ENCODE measurements at places on chromosomes 5 and 9. TPM values are rescaled to one million over a fixed set of nuclear protein-coding genes. Genes with fewer than 3 reads are reported as not detected.

HDAC3 gene
- total RNA-seq = 51.0 TPM

TBC1D13 gene
- 32.1 TPM for total RNA-seq

LHX6 gene
- 1.3 TPM for total RNA-seq

PCDHA3 gene
- 1.1 TPM for total RNA-seq

HAVCR2 gene
- total RNA-seq = 7.3 TPM

CTNND2 gene
- total RNA-seq = 0.22 TPM

TENT4A gene
- 19.8 TPM for total RNA-seq

DNA sequence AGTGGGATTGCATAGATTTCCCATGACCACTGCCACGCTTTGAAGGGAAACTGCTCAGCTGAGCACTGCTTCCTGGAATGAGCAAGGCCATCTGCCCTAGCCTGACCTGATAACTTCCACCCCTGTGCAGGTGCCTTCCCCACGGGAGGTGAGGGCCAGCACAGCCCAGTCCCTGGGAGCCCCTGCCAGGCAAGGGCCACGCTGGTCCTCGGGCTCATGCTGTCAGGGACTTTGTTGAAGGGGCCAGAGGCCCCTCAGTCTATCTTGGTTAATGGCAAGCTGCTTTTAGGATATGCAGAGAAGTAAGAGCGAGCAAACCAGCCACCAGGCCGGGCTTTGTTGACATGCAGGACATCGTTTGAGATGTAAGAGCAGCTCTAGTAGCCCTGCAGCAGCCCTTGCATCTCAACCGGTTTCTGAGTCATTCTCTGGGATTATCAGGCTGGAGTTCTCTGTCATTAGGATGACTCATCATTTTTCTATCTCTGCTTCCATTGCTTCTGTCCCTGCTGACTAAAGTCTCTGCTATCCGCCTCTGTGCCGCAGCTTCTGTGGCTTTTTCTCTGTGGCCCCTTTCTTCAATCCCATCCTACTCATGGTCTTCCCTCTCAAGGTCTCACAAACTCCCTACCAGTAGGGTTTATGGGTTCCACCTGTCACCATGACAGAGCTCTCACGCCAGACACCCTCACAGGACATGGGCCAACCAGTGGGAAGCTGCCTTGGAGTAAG is 30.6 kb upstream of the IQGAP2 start:
- DNase-seq = no peak

GRCh38 chr9:96241391-96241809 is 60.6 kb downstream of the HSD17B3 start:
- no peak for DNase-seq

DNA sequence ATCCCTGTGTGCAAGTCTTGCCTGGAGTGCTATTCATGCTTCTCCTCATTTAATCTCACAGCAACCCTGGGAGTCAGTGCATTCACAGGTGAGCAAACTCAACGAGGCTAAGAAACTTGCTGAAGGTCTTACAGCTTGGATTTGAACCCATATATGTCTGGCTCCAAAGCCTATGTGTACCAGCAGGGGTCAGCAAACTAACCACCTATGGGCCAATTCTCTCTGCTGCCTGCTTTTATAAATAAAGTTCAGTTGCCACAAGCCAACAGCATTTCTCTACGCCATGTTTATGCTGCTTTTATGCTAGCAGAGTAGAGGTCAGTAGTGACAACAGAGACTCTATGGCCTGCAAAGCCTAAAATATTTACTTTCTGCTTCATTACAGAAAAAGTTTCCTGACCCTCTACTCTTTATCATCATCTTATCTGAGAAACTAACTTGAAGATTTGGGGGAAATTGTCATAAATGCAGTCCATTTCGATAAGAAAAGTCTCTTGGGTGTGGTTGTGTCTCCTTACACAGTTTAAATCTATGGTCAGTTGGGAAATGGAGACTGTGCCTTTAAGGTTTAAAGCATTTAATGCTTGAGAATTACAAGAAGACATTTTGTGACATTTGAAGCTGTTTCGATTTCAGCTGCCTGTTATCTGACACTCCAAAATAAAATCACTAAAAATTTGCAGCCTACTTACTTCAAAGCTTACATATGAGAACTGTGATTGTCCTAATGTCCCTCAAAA is 137.7 kb downstream of the PRELID2 start:
- DNase-seq = no peak

DNA sequence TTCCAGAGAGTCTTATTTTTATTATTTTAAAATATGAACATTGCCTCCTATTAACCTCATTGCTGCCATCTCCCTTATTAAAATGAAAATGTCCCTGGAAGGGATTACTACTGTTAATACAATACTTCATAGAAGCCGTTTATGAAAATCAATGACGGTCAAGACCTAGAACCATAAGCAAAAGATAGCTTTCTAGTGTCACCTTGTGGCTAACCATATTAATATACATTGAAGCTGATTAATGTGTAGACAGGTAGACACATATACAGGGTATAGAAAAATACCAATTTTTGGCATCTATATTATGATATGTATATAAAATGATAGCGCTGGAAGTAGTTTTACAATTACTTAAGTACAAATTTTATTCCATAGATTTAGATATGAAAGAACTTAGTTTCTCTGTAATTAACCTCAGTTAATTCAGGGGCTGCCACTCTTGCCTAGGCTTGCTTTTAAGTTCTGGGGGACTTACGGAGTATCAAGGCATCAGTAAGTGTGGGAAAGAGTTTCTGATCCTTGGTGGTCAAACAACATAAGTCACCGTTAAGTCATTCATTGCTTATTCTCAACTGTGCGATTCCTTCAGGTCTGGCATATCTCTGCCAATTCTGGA is 2.5 kb upstream of the YTHDC2 start:
- no peak for DNase-seq

- DNase-seq = peak; percentile 84
Observed at GRCh38 chr5:35777358-35778087, 79.2 kb upstream of the IL7R start.

DNA sequence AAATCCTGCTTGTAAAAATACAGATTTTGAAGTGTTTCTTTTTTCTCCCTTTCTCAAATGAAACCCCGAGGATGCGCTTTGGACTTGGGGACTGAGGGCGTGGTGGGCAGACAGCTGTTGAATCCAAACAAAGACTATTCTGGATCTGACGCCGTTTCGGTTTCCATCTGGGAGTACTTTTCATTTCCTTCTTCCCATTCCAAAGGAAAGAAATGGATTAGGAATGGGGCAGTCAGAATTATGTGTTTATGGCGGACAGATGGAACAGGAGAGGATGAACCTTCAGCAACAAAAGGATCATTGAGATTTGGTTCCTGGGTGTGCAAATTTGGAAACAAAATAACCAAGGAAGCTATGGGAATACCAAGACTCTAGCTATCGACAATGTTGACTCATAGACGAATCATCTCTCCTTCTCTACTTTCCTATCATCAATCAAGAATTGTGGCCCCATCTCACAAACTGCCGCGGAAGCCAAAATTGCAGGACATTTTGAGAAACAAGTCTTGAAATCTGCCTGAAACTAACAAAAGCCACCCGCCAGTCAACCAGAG is 300.6 kb downstream of the PARP8 start:
- no peak for DNase-seq

DNA sequence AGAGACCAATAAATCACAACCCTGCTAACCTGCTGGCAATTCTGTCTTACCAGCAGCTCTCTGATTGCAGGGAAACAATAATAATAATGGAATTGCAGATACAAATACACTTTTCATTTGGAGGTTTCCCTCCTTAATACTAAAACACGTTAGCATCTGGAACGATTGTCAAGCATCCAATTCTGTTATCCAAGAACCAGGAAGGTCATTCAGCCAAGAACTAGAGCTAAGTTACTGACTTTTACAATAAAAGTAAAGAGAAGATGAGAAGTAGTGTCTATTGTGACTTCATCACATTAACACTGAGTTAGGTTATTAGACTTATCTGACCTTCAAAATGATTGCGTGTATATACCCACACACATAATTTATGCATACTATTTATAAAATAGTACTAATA is 335.6 kb downstream of the BRINP1 start:
- no peak for DNase-seq

- DNase-seq = no peak
Observed at GRCh38 chr9:112680731-112681402, 37.0 kb downstream of the INIP start.

DNA sequence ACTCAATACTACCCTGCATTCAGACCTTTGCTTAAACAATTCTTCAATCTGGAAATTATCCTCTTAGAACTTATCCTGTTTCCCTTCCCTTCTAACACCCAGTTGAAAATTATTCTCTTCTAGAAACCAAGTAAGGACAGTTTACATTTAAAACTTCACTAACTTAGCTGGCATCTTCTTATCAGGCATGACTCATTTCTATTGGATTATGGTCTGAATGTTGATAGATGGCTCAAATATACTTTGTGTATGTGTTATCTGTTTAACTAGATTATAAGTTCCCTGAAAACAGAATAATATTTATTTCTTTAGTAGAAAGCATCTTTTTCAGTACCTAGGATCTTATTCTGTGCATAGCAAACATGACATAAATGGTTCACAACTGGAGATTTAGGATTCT is 161.9 kb downstream of the PPP2R2B start:
- DNase-seq = no peak

DNA sequence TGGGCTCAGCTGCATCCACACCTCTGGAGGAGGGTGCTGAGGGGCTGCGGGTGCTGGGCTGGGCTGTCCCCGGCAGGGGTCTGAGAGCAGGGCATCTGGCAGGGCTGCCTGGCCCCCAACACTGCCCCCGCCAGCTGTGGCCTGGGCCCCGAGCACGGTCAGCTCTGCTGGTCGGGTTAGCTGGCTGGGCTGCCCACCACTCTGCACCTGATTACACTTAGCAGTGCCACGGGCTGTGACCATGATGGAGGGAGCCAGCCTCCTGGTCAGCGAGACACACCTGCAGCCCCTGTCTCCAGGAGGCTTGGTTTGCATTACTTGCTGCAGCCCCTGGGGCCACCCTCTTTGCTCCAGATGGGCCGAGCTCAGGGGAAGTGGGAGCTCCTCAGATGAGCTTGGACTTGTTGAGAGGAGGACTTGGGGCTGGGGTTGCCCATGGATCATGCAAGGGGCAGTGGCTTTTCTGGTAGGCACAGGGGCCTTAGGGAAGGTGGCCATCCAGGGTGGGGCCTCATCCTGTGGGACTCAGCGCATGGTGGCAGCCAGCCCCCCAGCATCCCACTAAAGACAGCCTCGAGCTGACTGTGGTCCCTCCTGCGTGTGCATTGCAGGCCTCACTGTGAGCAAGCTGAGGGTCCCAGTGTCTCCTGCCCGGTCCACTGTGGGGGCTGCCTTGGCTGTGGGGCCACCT is 132.0 kb upstream of the FAM120A start:
- peak; percentile 45 for DNase-seq

DNA sequence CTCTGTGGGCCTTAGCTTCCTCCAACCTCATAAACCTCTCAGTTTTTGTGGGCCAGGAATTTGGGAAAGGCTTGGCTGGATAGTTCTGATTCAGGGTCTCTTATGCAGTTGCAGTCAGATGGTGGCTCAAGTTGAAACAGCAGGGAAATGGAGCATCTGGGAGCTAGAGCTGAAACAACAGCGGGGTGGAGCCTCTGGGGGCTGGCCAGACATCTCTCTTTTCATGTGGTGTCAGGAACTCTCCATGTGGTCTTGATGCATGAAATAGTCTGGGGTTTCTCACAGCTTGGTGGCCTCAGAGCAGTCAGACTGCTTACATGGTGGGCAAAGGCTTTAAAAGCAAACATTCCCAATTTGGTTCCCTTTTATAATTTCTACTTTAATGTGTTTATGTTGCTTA is 13.5 kb downstream of the ZNF346 start:
- DNase-seq = peak; percentile 61

DNA sequence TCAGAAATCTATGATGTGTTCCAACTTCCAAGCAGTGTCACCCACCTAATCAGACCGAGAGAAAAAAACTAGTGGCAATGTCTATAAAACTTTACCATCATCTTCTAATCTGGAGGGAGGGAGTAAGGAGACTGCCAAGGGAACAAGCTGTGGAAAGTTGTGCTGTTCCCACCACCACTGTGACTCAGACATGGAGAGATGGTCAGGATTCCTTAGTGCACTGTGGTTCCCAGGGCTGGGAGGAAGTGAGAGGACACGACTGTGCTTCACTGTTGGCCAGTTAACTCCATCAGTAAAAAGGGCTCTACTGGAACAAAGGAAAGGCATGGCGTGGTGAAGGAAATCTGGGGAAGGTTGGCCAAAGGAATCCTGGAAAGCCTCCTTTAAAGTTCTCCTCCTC is 18.8 kb downstream of the TICAM2 start:
- DNase-seq = no peak

DNA sequence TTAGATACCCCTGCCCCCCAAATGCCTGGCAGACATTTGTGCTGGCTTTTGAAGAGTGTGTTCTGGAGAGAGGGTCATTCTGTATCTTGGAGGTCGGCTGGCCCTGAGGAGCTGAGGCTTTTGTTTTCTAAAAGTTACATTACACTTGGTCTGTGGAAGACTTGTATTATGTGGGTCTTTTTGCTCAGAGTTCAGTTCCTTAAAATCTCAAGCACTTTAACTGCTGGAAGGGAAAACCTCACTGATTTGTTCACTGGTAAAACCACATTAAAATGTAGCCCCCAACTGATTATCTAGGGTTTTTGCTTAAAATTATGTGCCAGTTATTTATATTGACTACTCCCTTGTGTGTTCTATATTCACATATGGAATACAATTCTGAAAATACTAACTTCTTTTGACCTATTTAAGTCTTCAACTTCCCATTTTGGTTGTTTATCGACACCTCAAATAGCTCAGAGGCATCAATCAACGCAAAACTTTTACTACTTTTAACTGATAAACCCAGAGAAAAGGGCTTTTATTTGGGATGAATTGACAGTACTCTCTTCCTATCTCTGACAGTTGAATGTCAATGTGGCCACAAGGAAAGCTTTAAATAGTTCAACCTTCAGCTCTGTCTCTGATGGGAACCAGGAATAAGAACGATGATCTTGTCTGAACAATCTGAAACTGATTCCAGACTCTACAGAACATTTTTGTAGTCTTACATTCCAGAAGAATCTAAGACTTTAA is 54.0 kb upstream of the MAP3K1 start:
- no peak for DNase-seq

DNA sequence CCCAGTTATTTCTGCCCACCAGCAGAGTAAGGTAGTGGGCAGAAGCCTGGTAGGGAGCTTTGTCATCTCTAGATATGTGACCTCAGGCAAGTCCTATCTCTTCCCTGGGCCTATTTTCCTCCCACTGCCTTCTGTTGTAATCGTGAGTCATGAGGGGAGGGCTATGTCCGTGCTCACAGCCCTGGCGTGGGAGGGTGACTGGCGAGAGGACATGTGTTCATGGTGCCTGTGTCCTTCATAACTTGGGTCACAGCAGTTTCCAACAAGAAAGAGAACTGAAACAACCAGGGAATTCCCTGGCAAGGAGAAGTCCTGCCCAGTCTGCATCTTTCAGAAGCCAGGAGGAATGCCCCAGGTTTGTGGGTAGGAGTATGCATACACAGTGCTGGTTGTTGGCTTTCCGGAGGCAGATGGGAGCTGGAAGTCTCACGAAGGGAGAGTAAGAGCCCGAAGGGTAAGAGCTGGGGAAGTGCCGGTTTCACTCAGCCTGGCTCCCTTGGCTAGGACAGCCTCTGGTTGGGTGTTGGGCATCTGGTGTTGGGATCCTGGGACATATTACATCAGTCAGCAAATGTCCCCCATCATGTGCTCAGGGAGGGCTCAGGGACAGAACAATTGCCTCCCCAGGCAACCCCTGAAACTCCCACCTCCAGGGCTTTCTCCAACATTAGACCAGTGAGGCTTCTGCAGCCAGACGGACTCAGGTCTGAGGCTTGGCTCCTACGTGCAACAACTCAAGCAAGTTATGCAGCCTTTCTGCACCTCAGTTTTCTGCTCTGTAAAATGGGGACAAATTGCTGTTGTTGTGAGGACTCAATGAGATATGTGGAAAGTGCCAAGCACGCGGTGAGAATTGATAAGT is 4.3 kb upstream of the TIFAB start:
- peak; percentile 15 for DNase-seq

All from thyroid gland (tissue), 4 donors.